ENCODE measurements at places on chromosomes 16 and 17.

DNA sequence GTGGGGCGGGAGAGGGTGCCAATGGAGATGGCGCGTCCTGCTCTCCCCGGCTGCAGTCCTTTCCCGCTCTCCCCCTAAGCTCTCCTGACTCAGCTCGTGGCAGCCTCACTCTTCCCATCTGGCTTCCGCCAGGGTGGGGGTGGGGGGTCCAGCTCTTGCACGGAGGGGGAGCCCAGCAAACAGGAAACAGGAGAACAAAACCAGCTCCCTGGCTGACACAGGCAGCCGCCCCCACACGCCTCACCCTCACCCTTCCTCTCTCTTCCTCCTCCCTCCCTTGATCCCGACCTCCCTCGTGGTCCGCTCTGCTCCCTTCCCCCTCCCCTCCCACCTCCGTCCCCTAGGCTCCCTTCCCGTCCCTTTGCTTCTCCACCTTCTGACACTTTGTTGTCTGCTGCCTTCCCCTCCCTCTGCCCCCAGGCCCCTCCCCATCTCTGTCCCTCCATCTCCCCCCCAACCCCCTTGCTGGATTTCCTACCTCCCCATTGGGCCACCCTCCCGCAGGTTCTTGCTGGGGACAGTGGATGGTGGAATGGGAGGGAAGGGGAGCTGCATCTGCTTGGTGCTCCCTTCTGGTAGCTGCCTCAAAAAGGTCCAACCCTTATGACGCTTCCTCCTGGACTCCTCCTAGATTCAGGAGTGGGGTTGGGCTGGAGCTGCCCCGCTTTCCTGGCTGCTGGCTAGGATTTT lies 23.7 kb downstream of the ARHGAP23 start:
- peak; percentile 94 for DNase-seq

DNA sequence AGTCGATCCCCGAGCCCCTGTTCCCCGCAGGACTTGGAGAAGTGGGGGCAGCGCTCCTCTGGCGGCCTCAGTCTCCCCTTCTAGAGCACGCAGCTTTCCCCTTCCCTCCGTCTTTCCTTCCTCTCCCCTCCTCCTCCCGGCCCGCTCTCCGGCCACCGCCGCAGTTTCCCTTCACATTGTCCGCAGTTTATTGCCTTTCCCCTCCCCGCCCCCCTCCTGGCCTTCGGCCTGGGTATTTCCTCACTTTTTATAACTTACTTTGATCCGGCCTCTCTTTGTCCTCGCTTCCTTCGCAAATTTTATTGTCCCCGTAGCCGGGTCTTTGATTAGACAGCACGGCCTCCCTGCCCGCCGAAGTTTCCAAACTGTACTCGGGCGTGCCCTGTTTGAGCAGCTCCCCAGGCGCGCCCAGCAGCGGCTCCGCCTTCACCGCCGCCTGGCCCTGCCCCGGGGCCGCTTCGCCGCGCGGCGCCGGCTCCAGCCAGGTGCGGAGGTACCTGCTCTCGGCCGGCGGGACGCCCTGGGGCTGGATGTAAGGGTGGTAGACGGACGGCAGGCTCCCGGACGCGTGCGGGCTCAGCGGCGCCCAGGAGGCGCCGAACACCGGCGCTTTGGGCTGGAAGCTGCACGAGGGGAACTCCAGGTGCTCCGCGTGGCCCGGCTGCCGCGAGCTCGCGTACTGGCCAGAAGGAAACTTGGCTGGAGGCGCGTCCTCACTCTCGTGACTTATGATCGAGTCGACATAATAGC lies 488 bp downstream of the HOXB9 start:
- peak; percentile 12 for DNase-seq

GRCh38 chr17:45783593-45784292 lies 377 bp upstream of the CRHR1 start:
- DNase-seq = no peak

DNA sequence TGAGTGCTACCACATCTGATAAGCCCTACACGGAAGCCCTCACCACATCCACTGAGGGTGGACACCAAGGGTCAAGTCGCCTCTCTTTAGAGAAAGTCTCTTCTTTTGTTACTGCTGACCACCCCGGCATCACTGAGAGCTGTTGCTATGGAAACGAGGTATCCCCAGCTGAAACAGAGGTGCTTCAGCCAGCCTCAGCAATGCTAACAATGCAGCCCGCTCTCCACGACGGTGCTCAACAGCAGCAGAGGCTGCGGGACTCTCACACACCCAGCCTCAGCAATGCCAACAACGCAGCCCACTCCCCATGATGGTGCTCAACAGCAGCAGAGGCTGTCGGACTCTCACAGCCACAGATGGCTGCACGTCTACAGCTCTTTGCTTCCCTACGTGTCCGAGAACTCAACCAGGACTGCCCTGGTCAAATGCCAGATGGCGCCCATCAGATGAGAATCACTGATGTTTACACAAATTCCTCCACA lies 41.4 kb downstream of the VPS53 start:
- peak; percentile 78 for DNase-seq

DNA sequence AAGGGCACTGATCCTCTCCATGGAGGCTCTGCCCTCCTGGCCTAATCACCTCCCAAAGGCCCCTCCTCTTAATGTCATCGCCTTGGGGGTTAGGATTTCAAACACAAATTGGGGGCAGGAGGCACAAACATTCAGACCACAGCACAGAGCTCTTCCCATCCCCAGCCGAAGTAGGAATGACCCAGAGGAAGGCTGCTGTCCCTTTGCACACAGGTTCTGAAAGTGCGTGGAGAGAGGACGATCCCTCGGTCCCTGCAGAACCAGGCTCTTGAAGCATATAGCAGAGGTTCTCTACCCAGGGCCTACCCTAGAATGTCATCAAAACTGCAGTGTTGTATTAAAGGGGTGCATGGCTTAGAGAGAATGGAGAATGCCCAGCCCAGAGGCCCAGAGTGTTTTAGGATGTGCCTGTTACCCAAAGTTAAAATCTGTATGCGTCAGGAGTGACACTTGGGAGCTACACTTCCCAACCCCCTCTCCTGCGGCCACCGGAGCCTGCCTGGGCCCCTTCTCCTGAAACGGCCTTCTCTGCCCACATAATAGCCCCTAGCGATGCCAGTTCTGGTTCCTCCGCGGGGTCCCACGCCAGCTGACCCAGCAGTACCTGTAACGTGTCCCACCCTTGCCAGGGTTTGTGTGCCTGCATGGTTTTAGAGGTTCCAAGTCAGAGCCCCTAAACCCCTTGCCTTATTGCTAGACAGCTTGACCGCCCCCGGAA lies 159.5 kb upstream of the CACNG5 start:
- no peak for DNase-seq

- DNase-seq = no peak
These were observed 23.6 kb downstream of the KCTD19 start for GRCh38 chr16:67302970-67303369.

GRCh38 chr17:67605256-67605912 lies 112.4 kb upstream of the NOL11 start:
- no peak for DNase-seq

GRCh38 chr17:82902972-82903874 lies 63.4 kb upstream of the ZNF750 start:
- DNase-seq = no peak

Measured in IMR-90 (cell line).